T-cell (primary cell): ENCODE measurements at places on chromosomes 6 and 20.

DNA sequence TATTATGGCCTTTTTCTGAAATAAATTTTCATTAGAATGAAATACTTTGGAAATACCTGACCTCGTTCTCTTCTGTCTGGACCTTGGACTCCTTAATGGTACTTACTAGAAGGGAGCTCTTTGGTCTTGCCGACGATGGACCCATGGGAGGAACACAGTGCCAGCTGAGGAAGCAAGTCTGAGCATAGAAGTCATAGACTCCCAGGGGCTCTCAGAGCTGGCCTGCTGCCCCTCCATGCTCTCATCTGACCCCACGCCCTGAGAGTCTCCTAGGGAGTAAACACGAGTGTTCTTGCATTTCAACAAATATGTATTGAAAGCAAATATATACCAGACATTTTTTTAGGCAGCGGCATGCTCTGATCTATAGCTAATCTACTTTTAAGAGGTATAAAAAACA, 87.8 kb downstream of the PLEKHG1 start:
- no peak for DNase-seq

- DNase-seq, result no peak
These were observed 43.8 kb downstream of the ADAT2 start for GRCh38 chr6:143406673-143407072.

GRCh38 chr6:30955367-30956042, 14.7 kb downstream of the MUCL3 start:
- DNase-seq, result peak; percentile 70

GRCh38 chr6:72363844-72364740, 257.8 kb upstream of the KCNQ5 start:
- no peak for DNase-seq

GRCh38 chr6:127554435-127555006, 22.5 kb upstream of the C6orf58 start:
- DNase-seq, result no peak

DNA sequence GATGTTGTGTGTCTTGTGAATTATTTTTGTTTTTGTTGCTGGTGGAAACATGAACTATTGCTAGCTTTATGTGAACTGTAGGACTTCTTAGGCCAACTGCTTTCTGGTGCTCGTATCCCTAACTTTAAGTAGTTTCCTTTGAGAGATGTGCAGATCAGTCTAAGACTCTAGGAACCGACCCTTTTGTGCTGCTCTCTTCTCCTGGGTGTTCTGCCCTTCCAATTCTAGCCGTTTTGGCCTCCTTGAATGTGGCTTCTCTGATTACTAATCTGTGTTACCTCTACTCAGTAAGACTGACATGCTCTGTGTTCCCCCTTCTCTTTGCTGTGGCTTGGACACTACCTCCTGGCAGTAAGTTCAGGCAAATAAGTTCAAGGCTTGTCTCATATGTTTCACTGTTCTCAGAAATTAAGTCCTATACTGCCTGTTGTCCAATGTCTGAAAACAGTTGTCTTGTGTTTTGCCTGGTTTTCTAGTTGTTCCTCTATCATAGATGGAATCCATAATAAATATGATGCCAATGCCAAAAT, 58.0 kb downstream of the FOXO3 start:
- no peak for DNase-seq

GRCh38 chr20:62949153-62949821, 3.2 kb upstream of the SLC17A9 start:
- DNase-seq, result no peak

GRCh38 chr6:142146828-142147662, at the start of the genes NMBR and VTA1:
NMBR (minus strand) TSS chr6:142147122; CDS start chr6:142088658, 58,464 bp downstream.
VTA1 (plus strand) TSS chr6:142147263; CDS start chr6:142147288, 25 bp downstream.
- peak; percentile 97 for DNase-seq

GRCh38 chr6:85580878-85581267, 12.8 kb downstream of the SNX14 start:
- DNase-seq, result no peak

DNA sequence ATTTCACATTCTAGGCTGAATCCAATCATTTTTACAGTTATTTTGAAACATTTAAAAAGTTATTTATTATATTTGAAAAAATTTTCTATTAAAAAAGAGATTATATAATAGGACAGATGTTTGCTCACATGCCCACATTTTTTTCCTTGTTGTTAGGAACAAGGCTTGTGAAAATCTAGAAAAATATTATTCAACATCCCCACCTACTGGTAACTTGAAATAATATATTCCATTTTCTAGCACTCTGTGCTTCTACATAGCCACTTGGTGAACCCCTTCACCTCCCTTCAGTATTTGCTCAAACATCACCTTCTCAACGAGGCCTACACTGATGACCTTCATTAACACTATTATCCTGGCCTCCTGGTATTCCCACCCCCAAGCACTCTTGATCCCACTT, 18.3 kb upstream of the GPRC6A start:
- DNase-seq, result no peak

- DNase-seq, result peak; percentile 21
These were observed 174.1 kb downstream of the DOK5 start for GRCh38 chr20:54649511-54649962.

- no peak for DNase-seq
These were observed 38.7 kb downstream of the DUSP22 start for GRCh38 chr6:330948-331347.

DNA sequence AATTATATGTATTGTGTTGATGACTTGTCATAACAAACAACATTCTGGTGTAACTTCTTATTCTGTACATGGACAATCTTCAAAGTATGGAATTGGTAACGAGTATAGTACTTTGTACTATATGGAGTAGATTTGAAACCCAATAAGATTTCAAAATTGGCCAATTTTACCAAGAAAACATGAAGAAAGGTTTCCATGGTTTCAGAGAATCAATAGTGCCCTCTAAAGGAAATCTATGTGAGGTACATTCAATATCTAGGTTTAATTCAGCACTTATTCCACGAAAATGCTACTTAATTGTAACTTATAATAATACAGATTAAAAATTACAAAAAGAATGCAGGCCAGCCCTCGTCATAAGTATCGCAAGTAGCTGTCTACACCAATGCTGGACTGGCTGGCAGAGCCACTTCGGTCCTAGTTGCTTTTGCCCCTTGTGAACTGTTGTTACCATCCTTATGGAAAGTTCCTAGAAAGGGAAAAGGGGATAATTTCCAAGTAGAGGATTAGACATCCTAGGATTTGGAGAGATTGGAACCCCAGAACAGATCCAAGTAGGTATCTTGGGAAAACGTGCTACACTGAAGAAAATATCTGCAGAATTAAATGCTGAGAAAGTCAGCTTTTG, 70.9 kb downstream of the LCA5 start:
- no peak for DNase-seq

DNA sequence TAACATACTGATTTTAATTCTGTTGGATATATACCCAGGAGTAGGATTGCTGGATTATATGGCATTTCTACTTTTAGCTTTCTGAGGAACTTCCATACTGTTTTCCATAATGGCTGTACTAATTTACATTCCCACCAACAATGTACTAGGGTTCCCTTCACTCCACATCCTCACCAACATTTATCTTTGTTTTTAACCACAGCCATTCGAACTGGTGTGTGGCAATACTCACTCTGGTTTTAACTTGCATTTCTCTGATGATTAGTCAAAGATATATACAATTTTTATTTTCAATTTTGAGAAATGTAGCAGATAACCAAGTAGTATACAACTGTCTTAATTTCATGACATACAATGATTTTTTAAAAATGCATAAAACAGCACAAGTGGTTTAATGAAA, 30.3 kb upstream of the ADGRG6 start:
- no peak for DNase-seq

DNA sequence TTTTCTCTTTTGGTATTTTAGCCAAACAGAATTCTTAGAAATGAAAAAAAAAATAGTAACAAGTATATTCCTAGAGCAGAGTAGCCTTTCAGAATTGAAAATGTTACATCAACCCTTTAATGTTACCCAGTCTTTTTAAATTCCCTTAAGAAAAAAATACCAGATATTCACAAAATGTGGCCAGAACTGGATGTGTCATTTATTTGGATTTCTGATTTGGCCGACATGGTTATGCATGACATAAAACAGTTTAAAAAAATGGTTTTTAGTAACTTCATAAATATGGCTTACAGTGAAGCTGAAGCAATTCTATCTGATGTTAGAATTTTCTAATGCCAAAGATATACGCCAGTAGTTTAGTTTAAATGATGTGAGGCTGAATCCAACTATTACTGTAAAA, 112.0 kb downstream of the ATXN1 start:
- DNase-seq, result no peak

DNA sequence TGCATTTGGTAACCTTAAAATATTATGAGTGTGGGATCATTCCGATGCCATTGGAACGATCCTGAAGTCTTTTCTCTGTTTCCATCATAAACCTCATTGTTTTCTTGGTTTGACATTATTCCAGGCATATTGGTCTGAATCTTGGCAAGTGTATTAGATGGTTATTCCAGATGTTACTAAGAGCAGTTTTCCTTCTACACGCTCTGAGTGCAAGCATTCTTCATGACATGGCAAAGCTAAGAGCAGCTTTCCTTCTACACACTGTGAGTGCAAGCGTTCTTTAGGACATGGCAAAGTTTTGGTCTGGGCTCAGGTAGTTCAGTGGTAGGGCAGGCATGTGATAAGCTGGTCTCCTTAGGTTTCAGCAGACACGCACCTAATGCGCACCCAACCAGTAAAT, 53.0 kb downstream of the SMOC2 start:
- DNase-seq, result no peak

GRCh38 chr6:123338394-123338793, 298.4 kb downstream of the TRDN start:
- no peak for DNase-seq

DNA sequence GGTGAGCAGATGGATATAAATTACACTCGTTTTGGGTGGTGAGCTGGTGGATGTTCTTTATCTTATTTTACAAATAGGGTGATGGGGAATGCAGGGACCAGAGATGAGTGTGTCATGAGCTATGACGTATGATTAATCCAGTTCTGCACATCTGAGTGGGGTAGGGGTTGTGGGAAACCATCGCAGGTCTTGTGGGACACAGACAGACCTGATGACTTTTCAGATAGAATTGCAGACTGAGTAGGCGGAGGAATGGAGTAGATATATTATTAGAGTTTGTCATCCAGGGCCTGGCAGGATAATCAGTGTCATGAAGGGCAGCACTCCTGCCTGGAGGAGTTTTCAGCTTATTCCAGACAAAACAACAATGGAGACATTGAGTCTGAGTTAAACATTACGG, 12.9 kb upstream of the DSP start:
- DNase-seq, result no peak

DNA sequence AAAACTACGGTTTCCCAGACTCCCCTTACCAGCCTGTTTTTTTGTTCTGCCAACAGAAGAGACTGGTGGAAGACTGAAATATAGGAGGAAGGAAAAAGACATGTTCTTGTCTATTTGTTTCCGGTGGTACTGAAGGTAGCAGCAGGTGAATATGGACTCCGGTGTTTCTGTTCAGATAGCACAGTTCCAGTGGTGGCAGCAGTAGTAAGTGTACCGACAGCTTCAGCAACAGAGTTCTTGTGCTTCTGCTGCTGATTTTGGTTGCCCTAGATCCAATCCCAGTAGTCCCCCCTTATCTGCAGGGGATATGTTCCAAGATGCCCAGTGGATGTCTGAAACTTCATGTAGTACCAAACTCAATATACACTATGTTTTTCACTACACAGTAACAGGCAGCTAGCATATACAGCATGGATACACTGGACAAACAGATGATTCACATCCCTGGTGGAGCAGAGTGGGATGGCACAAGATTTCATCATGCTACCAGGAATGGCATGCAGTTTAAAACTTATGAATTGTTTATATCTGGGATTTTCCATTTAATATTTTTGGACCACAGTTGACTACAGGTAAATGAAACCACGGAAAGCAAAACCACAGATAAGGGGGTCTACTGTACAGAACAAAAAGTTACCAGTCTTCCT, 301.8 kb downstream of the BTBD9 start:
- DNase-seq, result no peak

DNA sequence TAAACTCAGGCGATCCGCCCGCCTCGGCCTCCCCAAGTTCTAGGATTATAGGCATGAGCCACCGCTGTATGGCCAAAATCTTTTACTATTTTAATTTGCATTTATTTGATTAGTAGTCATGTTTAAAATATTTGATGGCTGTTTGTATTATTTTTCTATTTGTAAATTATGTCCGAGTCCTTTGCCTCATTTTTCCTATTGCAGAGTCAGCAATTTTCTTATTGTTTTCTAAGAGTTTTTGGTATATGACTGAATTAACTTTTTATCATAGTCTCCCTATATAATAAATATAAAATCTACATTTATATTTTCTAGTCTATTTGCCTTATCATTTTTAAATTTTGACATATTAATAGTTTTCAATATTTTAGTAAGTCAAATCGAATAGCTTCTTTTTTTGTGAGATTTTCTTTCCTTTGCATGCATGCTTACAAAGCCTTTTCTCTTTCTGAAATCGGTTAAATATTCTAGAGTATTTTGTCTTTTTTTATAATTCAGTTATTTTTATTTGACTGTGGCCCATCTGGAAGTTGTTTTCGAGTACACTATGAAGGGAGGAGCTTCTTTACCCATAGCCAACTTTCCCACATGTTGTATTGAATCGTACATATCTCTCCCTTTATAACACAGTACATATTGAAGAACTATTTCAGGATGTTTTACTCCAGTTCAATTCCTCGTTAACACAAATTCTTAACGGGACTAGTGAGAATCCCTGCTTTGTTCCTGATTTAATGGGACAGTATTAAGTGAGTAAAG, 34.5 kb upstream of the RPS6KA2 start:
- DNase-seq, result no peak

- DNase-seq, result no peak
These were observed 34.9 kb upstream of the HEY2 start for GRCh38 chr6:125714441-125715090.

DNA sequence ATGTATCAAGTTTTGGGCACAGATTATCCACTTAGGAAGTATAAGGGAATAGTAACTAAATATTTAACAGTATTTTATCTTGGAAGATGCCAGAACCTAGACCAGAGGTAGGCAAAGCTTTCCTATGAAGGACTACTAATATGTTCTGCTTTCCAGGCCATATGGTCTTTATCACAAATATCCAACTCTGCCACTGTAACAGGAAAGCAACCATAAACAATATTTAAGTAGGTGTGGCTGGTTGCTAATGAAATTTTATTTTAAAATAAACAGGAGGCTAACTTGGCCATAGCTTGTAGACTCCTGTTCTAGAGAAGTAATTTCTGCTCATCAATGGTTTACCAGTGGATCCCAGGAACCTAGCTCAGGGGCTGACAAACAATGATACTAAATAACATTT, 39.4 kb downstream of the NOL7 start:
- no peak for DNase-seq

- DNase-seq, result no peak
These were observed 149.3 kb downstream of the PTPRK start for GRCh38 chr6:128371136-128371535.

GRCh38 chr6:168634541-168635328, 193.8 kb downstream of the SMOC2 start:
- no peak for DNase-seq

DNA sequence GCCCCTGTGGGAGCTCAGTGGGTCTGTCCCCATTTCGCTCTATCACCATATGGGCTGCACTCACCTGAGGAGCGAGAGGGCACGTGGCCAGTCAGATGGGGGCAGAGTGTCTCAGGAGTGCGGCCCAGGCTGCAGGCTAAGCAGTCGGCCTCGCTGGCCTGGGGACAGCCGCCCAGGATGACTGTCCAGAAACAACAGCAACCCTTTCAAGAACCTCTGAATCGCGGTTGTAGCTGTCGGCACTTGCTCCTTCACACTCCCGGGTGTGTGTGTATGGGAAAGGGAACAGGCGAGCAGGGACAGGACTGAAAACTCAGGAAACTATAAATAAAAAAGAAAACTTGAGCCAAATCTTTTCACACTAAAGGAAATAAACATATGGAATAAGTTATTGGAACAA, 63.1 kb downstream of the TFAP2A start:
- DNase-seq, result no peak
